Skin of body (tissue), 3 donors: ENCODE measurements at places on chromosomes 4 and X.

DNA sequence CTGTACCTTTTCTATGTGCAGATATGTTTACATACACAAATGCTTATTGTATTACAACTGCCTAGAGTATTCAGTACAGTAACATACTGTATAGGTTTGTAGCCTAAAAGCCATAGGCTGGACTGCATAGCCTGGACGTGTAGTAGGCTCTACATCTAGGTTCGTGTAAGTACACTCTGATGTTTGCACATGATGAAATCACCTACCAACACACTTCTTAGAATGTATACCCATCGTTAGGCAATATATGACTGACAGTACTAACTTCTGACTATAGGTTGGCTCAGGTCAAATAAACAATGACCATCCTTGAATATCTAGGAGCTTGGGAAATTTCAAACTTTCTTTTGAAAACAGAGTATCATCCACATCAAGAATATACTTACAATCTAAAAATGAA, 139.0 kb downstream of the CORIN start:
- DNase-seq: no peak

GRCh38 chr4:20615486-20616260, 84.6 kb upstream of the PACRGL start:
- no peak for DNase-seq

DNA sequence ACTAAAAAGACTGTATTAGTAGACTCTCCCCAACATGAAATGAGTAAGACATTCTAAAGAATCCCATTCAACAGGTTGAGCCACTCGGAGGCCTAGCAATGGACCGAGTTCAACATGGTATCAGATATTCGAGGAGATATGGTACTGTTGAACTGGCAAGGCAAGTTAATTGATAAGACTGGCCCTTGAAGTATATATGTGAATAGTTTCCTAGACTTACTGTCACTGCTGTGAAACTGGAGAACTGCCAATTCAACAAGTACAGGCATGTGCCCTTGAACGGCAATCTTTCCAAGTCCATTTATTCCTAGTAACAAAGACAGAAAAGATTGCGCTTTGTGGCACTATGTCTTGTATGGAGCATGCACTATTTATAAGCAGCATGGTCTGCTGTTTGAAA, 24.4 kb downstream of the FAT1 start:
- no peak for DNase-seq

- DNase-seq: no peak
Observed at GRCh38 chr4:5471691-5472090, 236.7 kb downstream of the EVC2 start.

DNA sequence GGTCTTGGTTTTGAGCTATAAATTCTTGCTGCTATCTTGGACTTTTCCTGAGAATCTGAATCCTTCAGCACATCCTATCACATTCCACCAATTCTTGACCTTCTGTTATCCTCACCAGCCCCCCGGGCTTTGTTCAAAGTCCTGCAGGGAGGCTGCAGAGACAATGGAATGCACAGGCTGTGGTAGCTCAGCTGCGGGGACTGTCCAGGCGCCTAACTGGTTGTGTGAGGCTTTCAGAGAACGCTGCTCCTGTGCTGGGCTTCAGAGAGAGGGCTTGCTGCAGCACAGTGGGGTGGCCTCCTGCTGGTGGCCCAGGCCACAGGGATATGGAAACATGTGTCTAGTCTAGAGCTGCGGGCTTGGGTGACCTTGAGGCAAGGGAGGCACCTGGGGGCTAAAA, 196.3 kb upstream of the GATB start:
- no peak for DNase-seq

GRCh38 chr4:1234309-1234695, 14.6 kb downstream of the CTBP1 start:
- DNase-seq: peak; percentile 69

DNA sequence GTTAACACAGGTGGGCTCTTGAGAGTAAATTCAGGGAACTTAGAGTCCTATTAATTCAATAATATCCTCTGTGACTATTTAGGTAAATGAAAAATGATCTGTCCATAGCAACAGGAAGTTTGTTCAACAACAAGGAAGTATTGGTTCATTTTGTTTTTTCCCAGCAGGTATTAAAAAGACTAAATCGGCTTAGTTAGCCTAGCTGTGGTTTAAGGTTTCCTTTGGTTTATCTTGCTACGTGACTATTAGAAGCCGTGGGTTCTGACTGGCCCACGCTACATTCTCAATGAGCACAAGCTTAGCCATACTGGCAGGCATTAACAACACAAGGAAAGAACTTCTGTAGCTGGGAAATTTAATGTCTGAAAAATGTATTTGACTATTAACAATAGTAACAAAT, 168.8 kb upstream of the HS3ST1 start:
- DNase-seq: no peak

GRCh38 chrX:23662187-23662586, 5.1 kb upstream of the PRDX4 start:
- DNase-seq: no peak

GRCh38 chrX:94560930-94561329, 886.9 kb downstream of the FAM133A start:
- DNase-seq: no peak

DNA sequence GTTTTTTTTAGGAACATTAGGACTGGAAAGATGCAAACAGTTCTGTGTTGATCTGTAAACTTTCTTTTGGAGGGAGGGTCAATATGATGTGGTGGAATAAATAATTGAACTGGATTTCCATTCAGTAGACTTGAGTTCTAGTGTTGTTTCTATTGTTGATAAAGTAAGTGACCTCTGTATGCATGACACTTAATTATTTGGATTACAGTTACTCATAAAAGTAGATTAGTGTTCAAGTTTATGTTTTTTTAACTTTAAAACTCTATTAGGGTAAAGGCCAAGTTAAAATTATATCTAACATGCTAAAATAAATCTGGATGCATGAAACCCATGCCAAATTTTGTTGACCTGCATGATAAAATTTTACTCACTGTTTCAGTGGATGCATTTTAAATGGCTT, 85.4 kb upstream of the NR3C2 start:
- DNase-seq: no peak

DNA sequence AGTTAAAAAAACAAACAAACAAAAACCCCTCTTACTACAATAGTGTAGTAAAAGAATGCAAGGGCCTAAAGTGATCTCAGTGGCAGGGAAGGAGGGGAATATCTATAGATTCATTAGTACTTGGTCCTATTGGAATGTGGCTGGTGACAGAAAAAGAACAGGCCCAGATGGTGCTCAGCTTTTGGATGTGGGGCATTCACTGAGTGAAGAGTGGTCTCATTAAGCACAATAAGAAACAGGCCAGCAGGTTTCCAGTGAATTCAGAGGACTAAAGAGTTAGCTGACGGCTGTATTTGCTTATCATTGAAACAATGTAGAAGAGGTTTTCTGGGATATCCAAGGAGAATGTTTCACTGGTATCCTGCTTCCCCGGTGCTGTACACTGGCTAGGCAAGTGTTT, 243.8 kb upstream of the HHIP start:
- no peak for DNase-seq

DNA sequence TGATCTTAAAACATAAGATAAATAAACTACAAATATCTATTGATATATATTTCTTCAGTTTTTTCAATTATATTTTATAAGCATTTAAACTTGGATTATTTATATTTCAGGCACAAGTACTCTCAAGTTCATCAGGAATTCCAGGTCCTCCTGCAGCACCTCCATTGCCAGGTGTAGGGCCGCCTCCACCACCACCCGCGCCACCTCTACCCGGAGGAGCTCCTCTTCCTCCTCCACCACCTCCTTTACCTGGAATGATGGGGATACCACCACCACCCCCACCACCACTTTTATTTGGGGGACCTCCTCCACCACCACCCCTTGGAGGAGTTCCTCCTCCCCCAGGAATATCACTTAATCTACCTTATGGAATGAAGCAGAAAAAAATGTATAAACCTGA, 74.0 kb downstream of the RPA4 start:
- DNase-seq: no peak

GRCh38 chrX:71151366-71151765, 6.7 kb downstream of the NLGN3 start:
- no peak for DNase-seq

DNA sequence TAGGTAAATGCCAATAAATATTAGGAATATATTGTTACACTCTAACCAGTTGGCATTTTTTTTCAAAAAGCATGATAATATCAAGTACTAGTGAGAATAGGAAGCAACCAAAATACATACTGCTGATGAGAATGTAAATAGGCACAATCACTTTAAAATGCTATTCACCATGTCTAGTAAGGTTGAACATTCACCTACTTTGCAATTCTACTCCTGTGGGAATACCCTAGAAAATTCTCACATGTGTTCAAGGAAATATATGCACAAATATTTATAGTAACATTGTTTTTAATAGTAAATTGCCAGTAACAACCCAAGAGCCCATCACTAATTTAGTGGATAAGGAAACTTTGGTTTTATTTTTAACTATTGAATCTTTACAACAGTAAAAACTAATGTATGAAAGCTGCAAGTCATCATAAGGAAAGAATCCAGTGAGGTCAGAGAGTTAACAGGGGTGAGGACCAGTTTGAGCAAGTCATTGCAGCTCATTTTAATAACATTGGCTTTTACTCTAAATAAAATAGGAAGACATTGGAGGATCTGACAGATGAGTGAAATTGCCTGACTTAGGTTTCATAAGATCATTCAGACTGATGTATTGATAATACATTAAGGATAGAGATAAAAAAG, 23.6 kb downstream of the FSTL5 start:
- no peak for DNase-seq

DNA sequence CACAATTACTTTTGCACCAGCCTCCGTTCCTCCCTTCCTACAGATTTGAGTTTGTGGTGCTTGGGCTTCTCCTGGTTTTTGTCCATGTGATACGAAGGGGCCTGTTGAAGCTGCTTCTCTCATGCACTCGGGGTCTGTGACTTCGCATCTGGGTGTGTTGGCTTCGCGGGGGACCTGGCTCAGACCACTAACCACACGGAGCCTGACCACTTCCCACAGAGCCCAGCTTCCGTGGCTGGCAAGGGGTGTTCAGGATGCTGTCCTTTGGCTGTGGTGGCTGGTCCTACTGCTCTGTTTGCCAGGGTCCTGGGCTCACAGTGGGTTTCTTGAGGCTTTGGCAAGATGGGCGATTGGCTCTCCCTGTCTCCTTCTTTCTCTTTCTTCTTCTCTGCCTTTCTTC, 19.8 kb upstream of the XG start:
- DNase-seq: no peak

GRCh38 chr4:146338512-146338911, 124.2 kb downstream of the REELD1 start:
- DNase-seq: no peak

DNA sequence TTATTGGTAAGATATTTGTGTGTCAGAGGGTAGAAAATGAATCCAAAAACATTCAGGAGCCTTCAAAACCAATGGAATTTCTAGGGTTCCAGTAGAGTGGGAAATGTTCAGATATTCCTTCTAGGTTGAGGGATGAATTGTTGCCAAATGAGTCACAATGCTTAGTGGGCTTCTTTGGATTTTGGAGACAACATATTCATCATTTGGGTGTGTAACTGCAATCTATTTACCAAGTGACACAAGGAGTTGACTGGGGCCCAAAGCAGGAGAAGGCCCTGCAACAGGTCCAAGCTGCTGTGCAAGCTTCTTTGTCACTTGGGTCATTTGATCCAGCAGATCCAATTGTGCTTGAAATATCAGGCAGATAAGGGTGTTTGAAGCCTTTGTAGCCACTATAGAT, 551.5 kb upstream of the PITX2 start:
- DNase-seq: no peak

DNA sequence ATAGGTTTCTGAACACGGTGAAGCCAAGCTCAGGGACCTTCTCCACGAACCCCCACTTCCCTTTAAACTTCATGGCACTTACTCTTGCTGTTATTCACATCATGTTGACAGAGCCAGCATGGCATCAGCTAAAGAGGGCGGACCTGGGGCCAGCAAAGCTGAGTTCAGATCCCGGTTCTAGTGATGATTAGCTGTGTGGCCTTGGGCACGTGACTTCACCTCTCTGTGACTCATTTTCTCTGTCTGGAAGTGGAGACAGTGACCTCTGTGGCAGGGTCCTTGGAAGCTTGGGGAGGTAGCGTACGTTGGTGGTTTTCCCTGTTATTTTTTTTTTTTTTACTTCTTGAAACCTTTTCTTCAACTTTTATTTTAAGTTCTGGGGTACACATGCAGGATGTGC, 13.4 kb downstream of the EVC start:
- DNase-seq: no peak

DNA sequence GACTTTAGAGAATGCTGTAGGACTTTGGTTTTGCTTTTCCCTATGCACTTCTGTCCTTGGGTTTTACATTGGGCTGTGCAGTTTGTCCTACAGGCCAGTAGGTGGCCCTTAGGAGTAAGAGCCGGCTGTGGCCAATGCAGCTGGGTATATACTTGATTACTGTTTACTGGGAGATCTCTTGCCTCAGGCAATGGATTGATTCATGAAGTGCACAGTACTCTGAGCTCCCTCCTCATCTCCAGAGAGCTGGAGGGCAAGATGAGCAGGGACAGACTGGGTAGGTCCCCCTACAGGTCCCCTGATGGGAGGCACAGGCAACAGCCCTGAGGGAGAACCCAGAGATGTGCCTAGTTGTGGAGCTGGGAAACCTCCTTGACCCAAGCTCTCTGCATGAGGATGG, 103.8 kb upstream of the QRFPR start:
- DNase-seq: peak; percentile 11

GRCh38 chr4:158422546-158422945, 99.1 kb upstream of the RXFP1 start:
- peak; percentile 20 for DNase-seq

DNA sequence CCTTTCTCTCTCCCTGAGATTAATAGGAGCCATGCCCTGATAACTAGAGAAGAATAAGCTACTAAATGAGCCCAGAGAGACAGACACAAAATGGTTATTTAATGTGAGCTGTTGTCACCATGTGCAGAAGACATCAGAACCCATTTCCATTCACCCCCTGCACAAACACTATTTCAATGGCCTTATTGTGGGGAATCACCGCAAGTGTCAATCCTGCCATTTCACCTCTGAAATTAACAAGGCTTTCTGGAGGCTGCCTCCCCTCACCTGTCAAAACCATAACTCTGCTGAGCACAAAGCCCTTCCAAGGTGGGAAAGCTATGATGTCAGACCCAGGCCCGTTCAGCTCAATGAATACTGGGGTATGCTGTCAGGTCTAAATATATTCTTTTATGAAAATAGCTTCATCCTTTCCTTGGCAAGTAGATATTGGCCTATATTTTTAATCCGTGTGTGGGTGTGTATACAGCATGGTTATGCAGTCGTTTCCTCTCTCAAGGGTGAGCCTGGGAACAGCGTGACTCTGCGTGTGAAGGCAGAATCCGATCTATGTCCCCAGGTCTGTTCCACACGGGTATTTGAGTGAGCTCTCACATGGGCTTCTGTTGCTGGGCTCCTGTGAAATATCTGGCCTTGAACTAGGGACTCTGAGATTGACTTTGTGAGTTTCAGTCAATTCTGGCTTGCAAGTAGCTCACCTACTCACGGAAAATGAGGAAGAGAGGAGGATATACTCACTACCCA, 266.3 kb downstream of the FBXW7 start:
- no peak for DNase-seq

GRCh38 chr4:71978210-71978835, 53.5 kb upstream of the NPFFR2 start:
- no peak for DNase-seq
